ENCODE measurements at places on chromosomes 13 and 19. TPM values are rescaled to one million over a fixed set of nuclear protein-coding genes. Genes with fewer than 3 reads are reported as not detected.

PRKD2 gene
- total RNA-seq, result 14.5 TPM

B9D2 gene
- 6.0 TPM for total RNA-seq

SIAH3 gene
- not detected for total RNA-seq

ZIC2 gene
- under 0.01 TPM for total RNA-seq

PLIN4 gene
- 0.59 TPM for total RNA-seq

RNF225 gene
- 0.15 TPM for total RNA-seq

ELAVL3 gene
- not detected for total RNA-seq
